ENCODE measurements at places on chromosomes 12 and 14. TPM values are rescaled to one million over a fixed set of nuclear protein-coding genes. Genes with fewer than 3 reads are reported as not detected.

The KRT6C gene
- not detected for polyA plus RNA-seq

The TRAF3 gene
- polyA plus RNA-seq: 18.6 TPM

The SERPINA5 gene
- polyA plus RNA-seq: 4.5 TPM

- H3K27ac ChIP-seq: peak overlapping the region; percentile 98
- no peak for DNase-seq
- H3K27me3 ChIP-seq: no peaks in the 10 kb centered on the region
- no peaks in the 10 kb centered on the region for H3K4me1 ChIP-seq
Measured at GRCh38 chr12:8035440-8036010, 3.0 kb downstream of the FOXJ2 start.

DNA sequence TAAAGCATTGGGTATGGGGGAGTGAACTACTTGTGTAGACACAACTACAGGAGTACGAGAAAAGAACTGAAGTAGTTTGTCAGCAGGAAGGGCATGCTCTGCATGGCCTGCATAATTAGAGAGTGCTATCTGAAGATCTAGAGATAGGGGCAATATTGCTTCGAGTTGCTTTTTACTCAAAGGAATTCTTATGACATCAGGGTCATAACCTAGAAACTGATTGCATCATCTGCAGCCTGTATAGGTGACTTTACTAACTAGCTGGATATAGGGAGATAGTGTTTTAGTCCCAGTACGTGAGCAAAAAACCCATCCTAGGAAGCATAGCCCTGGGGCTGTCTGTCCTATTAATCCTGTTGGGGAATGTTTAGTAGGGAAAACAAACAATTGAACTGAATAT lies 39.8 kb downstream of the TMTC3 start:
- no peaks in the 10 kb centered on the region for H3K36me3 ChIP-seq
- H3K27me3 ChIP-seq: no peaks in the 10 kb centered on the region
- H3K4me1 ChIP-seq: no peaks in the 10 kb centered on the region

DNA sequence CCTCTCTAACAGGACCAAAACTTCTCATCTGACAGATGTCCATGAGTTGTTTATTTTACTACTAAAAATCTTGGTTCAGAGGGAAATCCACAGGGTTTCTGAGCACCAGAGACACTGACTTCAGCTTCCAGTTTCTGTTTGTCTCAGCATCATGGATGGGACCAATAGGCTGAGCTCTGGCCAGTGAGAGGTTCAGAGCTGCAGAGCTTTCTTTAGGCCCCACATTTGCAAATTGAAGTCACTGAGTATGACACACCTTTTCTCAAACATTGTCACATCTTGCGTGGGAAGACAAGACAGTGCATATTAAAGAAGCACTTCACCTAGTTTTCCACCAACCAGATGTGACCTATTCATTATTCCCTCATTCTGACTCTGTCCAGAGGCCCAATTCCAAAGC lies 45.2 kb downstream of the RDH12 start:
- no peak overlapping the region for H3K27ac ChIP-seq
- no peak for DNase-seq

DNA sequence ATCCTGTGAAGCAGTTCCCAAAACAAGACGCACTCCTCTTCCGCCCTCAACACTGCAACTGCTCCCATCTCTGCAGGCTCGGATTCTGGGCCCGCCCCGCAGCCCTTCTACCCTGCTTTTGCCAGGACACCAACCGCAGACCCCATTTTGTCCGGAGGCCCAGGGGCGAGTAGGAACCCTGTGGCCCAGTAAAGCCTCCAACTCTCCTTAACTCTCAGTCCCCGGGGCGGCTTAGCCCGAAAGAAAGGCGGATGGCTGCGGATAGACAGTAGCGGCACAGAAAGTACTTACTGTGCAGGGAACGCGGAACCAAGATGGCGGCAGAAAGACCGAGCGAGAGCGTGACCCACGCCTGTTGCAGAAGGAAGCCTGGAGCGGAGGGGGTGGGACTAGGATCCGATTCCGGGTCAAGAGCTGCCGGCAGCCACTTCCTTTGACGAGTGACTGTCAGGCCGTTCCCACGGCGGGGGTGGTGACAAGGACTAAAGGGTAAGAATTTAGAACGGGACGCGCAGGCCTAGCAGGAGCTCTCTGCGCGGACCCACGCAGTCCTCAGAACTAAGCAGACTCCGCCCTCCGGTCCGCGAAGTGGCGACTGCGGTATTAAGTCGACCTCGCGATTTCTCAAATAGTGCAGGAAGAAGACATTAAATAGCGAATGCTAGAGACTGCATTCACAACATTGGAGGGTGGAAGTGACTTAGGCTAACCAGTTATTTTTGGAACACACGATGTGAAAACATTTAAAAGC lies at the start of gene NACA:
Gene NACA (minus strand): TSS at position 328 of the 751 bp plus-strand sequence. CDS start 778 bp downstream, outside the sequence.
- peaks cover 47% of the 10 kb centered on the region for H3K4me1 ChIP-seq
- H3K36me3 ChIP-seq: no peaks in the 10 kb centered on the region
- H3K27ac ChIP-seq: peak within 1 kb of the TSS; percentile 96
- DNase-seq: peak; percentile 99
- H3K4me3 ChIP-seq: peak within 1 kb of the TSS; percentile 78

- H3K27ac ChIP-seq: no peak overlapping the region
- peak; percentile 61 for DNase-seq
- H3K36me3 ChIP-seq: peaks cover 25% of the 10 kb centered on the region
- no peak overlapping the region for H3K4me3 ChIP-seq
Measured at GRCh38 chr12:121441555-121441954, 41.6 kb downstream of the RNF34 start.

GRCh38 chr14:86035882-86036281 lies 505.9 kb downstream of the FLRT2 start:
- no peaks in the 10 kb centered on the region for H3K27me3 ChIP-seq
- no peaks in the 10 kb centered on the region for H3K4me1 ChIP-seq
- no peak overlapping the region for H3K27ac ChIP-seq
- no peak for DNase-seq
- no peak overlapping the region for H3K4me3 ChIP-seq

GRCh38 chr14:105883066-105884005 lies 357.0 kb downstream of the TMEM121 start:
- no peak overlapping the region for H3K27ac ChIP-seq
- no peak overlapping the region for H3K4me3 ChIP-seq
- DNase-seq: peak; percentile 37
- no peaks in the 10 kb centered on the region for H3K4me1 ChIP-seq
- H3K27me3 ChIP-seq: no peaks in the 10 kb centered on the region

- peaks cover 76% of the 10 kb centered on the region for H3K4me1 ChIP-seq
- peaks cover 36% of the 10 kb centered on the region for H3K36me3 ChIP-seq
- peak; percentile 98 for DNase-seq
- H3K27me3 ChIP-seq: no peaks in the 10 kb centered on the region
Measured at GRCh38 chr12:6336079-6336888, 5.6 kb downstream of the TNFRSF1A start.

DNA sequence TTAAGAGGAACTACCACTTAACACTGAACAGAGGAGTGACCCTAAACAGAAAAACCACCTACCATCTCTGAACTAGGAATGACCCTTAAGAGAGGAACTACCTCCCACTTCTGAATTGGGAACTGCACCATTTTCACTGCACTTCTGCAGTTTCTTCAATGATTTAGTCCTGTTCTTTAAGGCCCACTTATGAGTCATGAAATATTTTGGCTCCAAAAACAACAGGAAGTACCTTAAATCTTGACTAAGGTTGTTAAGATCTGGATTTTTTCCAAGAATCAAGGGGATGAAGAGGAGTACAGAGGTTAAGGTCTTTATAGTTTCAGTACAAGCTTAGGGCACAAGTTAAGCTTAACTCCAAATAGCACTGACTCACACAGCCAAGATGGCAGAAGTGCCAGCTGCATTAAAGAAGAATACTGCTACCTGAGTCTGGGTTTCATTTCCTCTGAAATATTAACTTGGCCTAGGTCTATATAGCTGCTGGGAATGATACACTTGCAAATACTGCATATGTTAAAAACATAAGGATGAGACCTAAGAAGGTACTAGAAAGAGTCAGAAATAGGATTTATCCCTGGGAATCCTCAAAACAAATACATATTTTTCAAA lies 4.2 kb downstream of the NPC2 start:
- no peak overlapping the region for H3K4me3 ChIP-seq
- peaks cover 19% of the 10 kb centered on the region for H3K4me1 ChIP-seq
- DNase-seq: no peak
- H3K27ac ChIP-seq: no peak overlapping the region
- H3K27me3 ChIP-seq: no peaks in the 10 kb centered on the region

DNA sequence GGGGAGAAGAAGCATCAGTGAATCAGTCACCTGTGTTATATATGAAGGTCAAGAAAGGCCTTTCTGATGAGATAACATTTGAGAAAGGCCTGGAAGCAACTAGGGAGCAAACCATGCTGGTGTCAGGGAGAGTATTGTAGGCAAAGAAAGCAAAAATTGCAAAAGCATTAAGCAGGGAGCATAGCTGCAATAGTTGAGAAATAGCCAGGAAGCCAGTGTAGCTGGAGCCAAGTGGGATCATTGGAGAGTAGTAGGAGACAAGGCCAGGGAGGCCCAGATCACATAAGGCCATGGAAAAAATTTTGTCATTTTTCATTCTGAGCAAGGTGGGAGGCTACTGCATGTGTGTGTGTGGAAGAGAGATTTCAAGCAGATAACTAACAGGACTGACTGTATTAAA lies 18.8 kb upstream of the MAGOHB start:
- no peaks in the 10 kb centered on the region for H3K36me3 ChIP-seq
- H3K4me1 ChIP-seq: no peaks in the 10 kb centered on the region
- H3K27ac ChIP-seq: no peak overlapping the region

DNA sequence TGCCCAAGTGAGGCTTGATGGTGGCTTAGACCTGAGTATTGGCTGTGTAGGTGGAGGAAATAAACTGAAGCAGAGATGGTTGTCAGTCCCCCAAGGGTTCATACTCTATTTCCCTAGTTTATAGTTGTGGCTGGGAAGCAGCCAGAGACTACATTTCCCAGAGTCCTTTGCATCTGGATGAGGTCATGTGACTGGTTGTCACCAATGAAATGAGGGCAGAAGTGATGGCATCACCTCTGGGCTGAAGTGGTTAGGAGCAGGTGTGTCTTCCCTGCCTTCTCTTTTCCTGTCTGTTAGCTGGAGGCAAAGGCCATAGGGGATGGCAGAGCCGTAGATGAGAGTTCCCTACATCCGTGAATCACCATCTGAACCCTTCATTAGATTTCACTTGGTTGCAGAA lies 16.3 kb upstream of the NOS1 start:
- H3K4me1 ChIP-seq: no peaks in the 10 kb centered on the region
- no peaks in the 10 kb centered on the region for H3K27me3 ChIP-seq
- no peak overlapping the region for H3K4me3 ChIP-seq
- DNase-seq: no peak

DNA sequence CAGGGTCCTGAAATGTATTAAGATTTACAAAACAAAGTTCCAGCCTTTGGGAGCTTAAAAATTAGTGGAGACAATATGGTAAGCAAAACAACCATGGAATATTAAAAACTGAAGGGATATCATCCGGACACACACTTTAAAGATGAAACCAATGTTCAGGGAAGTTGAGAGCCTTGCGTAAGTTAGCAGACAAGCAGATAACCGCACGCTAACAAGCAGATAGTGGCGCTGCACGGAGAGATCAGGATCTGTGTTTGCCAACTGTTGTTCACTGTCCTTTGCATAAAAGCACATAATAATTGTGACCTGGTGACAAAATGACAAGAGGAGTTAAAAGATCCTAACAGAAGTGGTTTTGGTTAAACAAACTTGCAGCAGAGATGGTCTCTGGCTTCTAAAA lies 14.3 kb upstream of the TMEM229B start:
- no peaks in the 10 kb centered on the region for H3K36me3 ChIP-seq
- no peak overlapping the region for H3K27ac ChIP-seq
- no peak for DNase-seq
- H3K4me3 ChIP-seq: no peak overlapping the region
- no peaks in the 10 kb centered on the region for H3K4me1 ChIP-seq

DNA sequence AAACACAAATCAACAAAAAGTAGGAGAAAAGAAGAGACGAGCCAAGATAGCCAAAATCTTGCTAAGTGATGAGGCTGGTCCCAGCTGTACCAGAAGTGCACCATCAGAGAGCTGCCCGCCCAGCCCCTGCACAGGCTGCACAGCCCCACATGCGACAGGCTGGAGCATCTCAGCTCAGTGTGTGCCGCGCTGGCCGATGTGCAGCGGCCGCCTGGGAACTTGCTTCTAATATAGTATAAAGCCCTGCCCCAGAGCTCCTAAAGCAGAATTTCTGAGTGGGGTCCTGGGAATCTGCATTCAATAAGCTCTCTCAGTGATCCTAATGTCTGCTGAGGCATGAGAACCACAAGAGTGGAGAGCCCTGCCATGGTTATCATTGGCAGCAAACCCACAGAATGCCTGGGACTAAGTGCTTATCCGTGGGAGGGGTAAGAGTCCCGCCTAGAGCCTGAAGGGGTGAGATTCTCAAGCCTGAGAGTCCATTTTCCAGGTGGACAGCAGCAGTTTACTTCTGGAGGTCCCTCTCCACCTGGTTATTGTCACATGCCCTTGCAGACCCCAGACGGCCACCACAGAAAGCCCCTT lies 171.6 kb downstream of the DPF3 start:
- H3K4me1 ChIP-seq: peaks cover 4% of the 10 kb centered on the region
- H3K27ac ChIP-seq: no peak overlapping the region
- no peaks in the 10 kb centered on the region for H3K27me3 ChIP-seq
- no peak for DNase-seq

GRCh38 chr12:121888083-121888477 lies 510 bp upstream of the PSMD9 start:
- no peaks in the 10 kb centered on the region for H3K27me3 ChIP-seq
- peak overlapping the region; percentile 94 for H3K27ac ChIP-seq
- H3K4me3 ChIP-seq: peak overlapping the region; percentile 78
- no peak for DNase-seq

- no peak overlapping the region for H3K4me3 ChIP-seq
- H3K36me3 ChIP-seq: no peaks in the 10 kb centered on the region
Measured at GRCh38 chr12:131113568-131114270, 160.0 kb downstream of the ADGRD1 start.

DNA sequence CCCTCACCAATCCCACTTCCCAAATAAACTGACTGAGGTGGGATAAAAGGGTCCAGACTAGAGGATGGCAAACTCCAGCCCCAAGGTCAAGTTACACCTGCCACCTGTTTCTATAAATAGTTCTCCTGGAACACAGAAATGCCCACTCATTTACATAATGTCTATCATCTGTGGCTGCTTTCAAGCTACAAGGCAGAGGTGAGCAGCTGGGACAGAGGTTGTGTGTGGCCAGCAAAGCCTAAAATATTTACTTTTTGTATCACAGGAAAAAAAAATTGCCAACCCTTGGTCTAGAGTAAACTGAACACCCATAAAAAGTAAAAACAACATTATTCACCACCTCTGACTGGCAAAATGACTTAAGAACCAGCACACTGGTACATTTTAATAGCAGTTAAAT lies 269.4 kb downstream of the RGS6 start:
- no peak for DNase-seq
- no peak overlapping the region for H3K4me3 ChIP-seq
- H3K4me1 ChIP-seq: no peaks in the 10 kb centered on the region
- H3K27me3 ChIP-seq: no peaks in the 10 kb centered on the region

GRCh38 chr12:617304-617915 lies 45.8 kb downstream of the NINJ2 start:
- no peaks in the 10 kb centered on the region for H3K36me3 ChIP-seq
- no peaks in the 10 kb centered on the region for H3K4me1 ChIP-seq
- no peak overlapping the region for H3K4me3 ChIP-seq
- peak; percentile 87 for DNase-seq
- peak overlapping the region; percentile 68 for H3K27ac ChIP-seq
- H3K27me3 ChIP-seq: no peaks in the 10 kb centered on the region
